T-cell (primary cell): ENCODE measurements at places on chromosomes 2 and 18.
A peak's percentile ranks its signal among the peaks of the same experiment; 100 is the strongest.

GRCh38 chr2:173354073-173354581 lies 545 bp upstream of the CDCA7 start:
- DNase-seq = peak; percentile 18

DNA sequence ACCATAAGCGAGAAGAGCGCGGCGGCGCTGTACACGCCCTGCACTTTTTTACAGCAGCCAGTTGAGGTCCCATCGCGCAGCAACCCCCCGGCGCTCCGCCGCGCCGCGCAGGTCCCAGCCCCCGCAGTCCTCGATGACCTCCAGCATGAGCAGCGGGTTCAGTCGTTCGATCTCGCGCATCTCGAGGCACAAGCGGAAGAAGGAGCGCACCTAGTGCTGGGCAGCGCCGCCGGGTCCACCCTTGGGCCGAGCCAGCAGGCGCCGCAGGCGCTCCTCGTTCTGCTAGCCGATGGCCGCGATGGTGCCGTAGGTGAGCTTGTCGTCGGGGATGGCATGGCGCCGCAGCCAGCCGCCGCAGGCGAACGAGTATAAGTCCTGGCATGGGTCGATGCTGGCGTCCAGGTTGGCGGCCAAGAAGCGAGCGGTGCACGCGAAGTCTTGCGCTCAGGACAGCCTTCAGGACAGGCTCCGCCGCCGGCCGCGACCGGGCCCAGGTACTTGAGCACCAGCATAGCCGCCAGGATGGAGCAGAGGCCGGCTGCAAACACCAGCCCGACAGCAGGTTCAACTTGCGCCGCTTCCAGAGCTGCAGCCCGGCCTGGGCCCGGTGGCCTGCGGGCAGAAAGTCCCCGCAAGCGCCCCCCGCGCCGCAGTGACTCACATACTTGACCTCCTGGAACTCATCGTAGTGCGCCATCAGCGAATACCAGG lies 8.3 kb downstream of the ALPP start:
- no peak for DNase-seq

GRCh38 chr2:42819160-42819559 lies 26.8 kb upstream of the HAAO start:
- no peak for DNase-seq

- DNase-seq = no peak
Observed at GRCh38 chr2:14143435-14143834, 489.1 kb upstream of the LRATD1 start.

GRCh38 chr2:35168351-35168750 lies 1187.2 kb upstream of the CRIM1 start:
- no peak for DNase-seq

GRCh38 chr2:79428745-79429144 lies 84.1 kb upstream of the CTNNA2 start:
- DNase-seq = no peak

GRCh38 chr2:190136259-190136658 lies 73.7 kb upstream of the MSTN start:
- no peak for DNase-seq

GRCh38 chr2:68418419-68418818 lies 48.7 kb downstream of the FBXO48 start:
- no peak for DNase-seq

- DNase-seq = peak; percentile 19
Observed at GRCh38 chr18:35289727-35290093, 319 bp downstream of the ZSCAN30 start.

- no peak for DNase-seq
Observed at GRCh38 chr18:77373730-77374445, 124.2 kb downstream of the GALR1 start.

DNA sequence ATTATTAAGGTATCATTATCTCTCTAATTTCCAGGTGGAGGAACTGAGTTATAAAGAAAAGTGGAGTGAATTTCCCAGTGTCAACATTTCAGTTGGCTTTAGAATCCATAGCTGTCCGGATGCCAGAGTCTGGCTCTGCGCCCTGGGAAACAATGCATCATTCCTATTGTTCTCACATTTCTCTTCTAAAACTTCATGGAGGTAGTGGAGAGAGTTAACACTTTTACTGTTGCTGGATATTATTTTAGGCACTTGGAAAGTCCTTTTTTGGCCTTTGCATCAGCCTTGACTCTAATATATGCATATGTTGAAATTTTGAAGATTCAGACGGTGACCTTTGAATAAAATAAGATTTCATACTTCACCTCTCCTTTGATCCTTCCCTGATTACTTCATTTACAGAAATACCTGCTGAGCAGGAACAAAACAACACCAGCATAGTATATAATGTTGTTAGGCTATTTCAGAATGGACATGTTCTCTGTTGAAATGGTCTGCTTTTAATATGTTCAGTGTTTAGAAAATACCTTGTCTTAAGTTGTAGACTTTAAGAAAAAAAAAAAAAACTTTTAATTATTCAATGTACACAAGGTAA lies 148.8 kb downstream of the EPHA4 start:
- DNase-seq = no peak

DNA sequence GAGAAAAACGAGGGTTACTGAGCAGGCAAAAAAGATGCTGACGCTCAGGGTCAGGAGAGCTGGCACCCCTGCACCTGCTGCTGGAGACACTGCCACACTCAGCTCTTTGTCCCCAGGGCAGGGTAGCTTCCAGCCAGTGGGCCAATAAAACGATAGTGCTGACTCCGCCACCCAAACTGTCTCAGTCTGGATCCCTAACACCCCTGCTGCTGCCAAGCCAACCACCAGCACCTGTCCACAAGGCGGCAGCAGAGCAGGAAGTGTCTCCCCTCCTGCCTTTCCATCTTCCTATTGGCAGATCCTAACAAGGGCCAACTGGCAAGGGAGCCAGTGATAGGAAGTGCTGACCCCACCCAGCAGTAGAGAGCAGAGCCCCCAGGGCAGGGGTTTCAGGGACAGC lies 531.5 kb upstream of the SALL3 start:
- no peak for DNase-seq

GRCh38 chr2:225008179-225008856 lies 34.0 kb downstream of the DOCK10 start:
- DNase-seq = no peak

GRCh38 chr2:100561191-100561590 lies 1.6 kb upstream of the PDCL3 start:
- DNase-seq = no peak

DNA sequence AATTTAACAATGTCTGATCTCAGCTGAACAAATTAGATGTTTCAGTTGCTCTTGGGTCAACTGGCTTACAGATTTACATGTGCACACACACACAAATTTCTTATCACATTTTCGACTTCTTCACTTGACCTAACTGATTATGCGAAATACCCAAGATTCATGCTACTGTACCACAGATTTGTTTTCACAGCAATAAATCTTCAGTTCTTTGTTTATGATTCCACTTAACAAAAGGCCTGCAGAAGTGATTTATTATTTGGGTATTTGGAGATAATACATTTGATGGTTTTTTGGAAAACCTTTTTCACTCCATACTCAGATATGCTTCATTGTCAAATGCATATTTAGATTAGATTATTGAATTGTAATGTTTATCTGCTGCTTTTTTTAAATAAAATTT lies 129.0 kb downstream of the GALNT1 start:
- DNase-seq = no peak

DNA sequence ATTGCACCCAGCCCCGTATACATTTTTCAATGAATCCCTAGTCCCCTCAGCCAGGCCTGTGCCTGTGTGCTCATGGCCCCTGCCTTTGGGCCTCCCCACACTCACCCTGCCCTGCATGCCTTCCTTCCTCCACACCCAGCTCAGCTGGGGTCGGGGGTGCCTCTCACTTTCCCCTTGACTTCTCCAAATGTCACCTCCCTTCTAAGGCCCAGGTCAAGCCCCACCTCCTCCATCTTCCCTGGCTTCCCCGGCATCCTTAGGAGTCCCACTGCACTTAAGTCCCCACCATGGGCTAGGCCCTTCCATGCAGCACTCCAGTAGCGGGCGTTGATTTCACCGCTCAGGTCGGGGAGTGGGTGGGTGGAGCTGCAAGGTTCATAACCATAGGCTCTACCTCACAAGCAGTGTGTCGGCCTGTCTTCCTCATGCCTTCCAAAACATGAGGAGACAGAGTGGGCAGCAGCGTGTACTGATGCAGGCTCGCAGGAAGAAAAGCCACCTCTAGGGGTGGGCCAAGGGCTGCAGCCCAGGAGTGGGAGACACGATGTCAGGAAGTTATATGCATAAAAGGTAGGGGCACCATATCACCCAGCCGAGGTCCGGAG lies 47.7 kb downstream of the DNMT3A start:
- no peak for DNase-seq

GRCh38 chr2:116057538-116057937 lies 1615.1 kb downstream of the DPP10 start:
- no peak for DNase-seq

DNA sequence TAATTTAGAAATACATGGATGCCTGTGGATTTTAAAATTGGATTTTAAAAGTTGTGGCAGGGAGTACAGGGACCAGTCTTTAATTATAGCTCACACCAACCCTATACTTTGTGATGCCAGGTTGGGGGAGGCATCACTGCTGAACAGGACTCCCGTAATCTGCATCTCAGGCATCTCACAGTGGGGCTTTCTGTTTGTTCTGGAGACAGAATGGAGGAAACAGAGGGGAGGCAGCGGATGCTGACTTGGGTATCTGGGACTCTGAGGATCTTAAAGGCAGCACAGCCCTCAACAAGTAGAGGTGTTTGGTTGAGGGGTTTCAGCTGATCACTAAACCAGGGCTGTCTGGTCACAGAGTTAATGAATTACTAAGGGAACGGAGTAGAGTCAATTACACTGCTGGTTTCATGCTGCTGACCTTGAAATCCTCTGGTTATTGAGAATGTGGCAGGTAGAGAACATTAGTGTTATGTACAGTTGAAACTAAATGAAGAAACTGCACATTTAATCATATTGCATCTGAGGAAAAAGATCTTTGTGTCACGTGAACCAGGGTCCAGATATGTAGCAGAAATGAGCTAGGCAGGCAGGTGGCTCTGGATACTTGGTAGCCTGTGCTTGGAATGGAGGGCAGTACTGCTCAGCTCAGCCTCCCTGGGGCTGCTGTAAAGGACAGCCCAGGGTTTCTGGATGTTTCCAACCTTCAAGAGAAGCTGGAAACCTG lies 40.3 kb downstream of the FHOD3 start:
- no peak for DNase-seq

GRCh38 chr18:22018366-22018765 lies 151.0 kb upstream of the GATA6 start:
- DNase-seq = no peak

- no peak for DNase-seq
Observed at GRCh38 chr2:42328148-42328833, 32.7 kb downstream of the COX7A2L start.

GRCh38 chr2:240905176-240905781 lies 857 bp upstream of the CROCC2 start:
- DNase-seq = no peak
